ENCODE measurements at places on chromosomes 5 and 9.

- no peak for DNase-seq
Observed at GRCh38 chr5:79261897-79262296, 26.0 kb downstream of the JMY start.

DNA sequence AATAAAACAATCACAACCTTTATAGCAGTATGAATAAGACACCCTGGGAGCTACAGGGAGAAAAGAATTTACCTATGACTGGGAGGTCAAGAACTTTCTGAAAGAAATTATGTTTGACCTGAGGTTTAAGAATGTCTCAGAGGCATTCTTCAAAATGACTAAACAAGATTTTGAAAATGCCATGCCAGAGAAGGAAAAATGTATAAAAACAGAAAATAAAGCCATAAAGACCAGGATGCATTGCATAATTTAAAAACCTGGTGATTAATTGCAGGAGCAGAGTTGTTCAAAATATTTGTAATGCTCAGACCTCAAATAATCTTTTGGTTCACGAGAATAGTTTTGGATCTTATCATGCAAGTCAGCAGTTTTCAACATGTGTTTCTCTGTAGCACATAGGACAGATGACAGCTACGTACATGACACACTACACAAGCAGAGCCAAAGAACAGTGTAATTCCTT, 954.7 kb upstream of the ARRDC3 start:
- DNase-seq = peak; percentile 37

GRCh38 chr9:38047301-38048251, 21.5 kb downstream of the SHB start:
- peak; percentile 94 for DNase-seq

GRCh38 chr9:124011460-124012301, at the start of gene LHX2:
LHX2 (plus strand) TSS chr9:124011768; CDS start chr9:124012349, 581 bp downstream.
- DNase-seq = peak; percentile 29

GRCh38 chr5:124889486-124889825, 143.0 kb upstream of the ZNF608 start:
- no peak for DNase-seq

GRCh38 chr5:124289641-124290311, 456.7 kb downstream of the ZNF608 start:
- DNase-seq = no peak

DNA sequence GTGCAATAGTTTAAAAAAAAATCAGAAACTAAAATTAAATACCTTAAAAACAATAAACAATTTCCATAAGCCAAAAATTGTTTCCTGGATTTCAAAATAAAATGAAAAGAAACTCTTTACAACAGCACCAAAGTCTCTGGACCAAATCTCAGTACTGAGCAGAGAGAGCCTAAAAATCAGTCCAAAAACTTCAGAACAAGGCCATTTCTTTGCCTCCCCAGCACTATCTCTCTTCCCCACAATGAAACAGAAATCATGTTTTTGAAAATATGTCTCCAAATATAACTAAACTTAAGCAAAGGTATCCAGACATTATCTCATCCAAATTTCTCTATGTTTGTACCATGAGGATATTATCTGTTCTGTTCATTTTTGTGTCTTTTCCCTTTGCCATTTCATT, 1.0 kb downstream of the FREM1 start:
- no peak for DNase-seq

GRCh38 chr9:91755761-91756509, 194.1 kb downstream of the ROR2 start:
- no peak for DNase-seq

- DNase-seq = no peak
Observed at GRCh38 chr5:52709167-52709925, 78.4 kb upstream of the ITGA1 start.
